ENCODE measurements at places on chromosomes 1 and 21.

GRCh38 chr1:201763455-201764140 lies 65.4 kb upstream of the IPO9 start:
- no peak for DNase-seq

DNA sequence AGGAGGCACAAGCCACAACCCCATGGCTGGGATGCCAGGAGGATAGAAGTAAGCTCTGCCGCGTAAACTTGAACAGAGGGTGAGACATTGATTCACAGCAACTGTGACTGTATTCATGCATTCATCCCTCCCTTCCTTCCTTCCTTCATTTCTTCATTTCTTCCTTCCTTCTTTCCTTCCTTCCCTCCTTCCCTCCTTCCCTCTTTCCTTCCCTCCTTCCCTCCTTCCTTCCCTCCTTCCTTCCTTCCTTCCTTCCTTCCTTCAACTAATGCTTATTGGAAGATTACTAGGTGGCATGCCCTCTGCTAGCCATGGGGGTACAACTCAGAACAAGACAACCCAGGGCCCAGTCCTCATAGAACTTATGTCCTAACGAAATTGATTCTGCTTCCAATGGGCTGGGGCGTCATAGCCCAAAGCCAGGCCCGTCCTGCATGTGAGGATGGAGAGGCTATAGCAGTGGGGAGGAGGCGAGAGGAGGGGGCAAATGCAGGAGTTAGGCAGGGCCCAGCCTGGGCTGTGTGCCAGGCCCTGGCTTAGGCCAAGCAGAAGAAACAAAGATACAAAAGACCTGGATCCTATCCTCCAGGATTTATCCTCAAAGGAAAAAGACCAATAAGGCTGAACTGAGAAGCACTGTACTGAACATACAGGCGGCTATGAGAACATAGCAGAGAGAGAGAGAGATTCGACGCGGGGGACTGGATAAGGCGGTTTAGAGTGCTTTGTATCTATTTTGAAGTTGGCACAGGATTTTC lies 24.4 kb upstream of the PAXBP1 start:
- DNase-seq = no peak

- no peak for DNase-seq
These were observed 11.2 kb downstream of the EPHA10 start for GRCh38 chr1:37753473-37754321.

DNA sequence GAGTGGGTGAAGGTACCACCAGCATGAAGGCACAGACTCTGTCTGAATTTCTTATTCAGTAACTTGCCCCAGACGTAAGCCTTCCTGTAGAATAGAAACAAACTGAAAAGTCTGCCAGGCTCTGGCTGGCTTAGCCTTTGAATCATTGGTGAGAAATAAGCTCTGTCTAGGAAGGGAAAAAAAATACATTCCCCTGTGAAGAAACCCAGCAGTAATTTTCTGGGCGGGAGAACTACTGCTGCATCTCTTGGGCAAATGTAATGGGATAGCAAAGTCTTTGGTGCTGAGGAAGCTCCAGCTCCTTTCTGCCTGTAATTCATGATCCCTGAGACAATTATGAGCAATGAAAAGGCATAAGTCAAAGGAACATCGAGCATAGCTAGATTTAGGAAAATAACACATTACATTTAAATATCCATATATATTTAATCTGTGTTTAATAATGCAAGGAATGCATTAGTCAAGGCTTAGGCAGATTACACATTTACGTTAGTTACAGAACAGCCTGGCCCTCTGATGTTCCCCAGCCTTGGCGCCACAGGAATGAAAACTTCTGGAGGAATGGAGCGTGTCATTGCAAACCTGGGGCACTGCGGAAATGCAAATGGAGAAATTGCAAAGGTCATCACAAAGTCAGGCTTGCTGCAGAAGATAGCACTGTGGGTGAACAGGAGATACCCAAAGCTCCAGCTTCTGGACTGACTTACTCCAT lies 216.3 kb upstream of the CAMK1G start:
- DNase-seq = no peak

GRCh38 chr1:159076438-159077119 lies at the start of gene AIM2:
AIM2 (minus strand) TSS chr1:159076766; CDS start chr1:159073499, 3,267 bp downstream.
- DNase-seq = no peak

- DNase-seq = no peak
These were observed 10.4 kb downstream of the CNST start for GRCh38 chr1:246576709-246577032.

DNA sequence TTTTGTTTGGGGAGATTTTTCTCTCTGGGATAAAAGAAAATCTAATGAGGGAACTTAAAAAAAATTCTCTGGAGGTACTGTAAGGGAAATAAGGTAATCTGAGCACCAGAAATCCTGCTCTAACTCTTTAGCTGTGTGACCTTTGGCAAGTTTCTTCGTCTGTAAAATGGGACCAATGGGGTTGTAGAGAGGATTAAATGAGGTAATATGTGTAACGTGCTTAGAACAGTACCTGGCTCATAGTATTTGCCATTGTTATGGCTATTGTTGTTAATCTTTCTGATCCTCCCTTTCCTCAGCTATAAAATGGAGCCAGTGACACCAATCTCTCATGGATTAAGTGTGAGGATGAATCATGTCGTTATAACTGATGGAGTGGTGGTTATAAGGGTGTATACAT lies 845 bp upstream of the KLHDC8A start:
- no peak for DNase-seq

DNA sequence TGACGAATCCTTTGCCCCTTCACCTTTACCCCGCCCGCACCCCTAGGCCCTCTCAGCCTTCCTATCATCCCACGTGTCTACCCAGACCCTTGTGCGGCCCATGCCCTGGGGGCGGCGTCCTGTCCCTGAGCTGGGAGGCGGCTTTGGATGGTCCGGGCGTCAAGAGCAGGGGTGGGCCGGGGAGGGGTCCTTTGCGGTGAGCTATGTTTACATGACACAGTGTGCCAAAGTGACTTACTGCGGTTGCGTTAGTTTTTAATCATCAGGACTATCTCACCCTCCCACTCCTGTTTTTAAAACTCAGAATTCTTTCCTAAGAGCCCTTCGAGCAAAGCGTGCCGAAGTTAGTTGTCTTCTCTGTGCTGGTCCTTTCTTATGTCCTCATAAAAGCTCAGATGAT lies 144.6 kb downstream of the PGBD5 start:
- no peak for DNase-seq

DNA sequence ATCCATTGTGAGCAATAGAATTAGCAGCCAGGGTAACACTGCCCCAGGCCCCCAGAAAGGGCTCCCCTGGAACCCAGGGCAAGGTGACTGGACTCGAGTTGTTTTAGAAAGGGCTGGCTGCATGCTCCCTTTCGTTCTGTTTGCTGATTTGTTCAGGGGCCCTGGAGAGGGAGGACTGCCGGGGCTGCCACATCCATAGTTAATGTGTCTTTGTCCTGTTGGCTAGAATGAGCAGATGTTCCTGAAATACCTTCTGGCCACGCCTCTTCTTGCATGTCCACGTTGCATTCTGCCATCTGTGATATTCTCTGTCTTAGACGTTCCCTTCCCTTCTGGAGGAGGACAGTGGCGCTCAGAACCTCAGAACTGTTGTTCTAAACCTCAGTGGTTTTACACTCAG lies 118.8 kb downstream of the AJAP1 start:
- no peak for DNase-seq

DNA sequence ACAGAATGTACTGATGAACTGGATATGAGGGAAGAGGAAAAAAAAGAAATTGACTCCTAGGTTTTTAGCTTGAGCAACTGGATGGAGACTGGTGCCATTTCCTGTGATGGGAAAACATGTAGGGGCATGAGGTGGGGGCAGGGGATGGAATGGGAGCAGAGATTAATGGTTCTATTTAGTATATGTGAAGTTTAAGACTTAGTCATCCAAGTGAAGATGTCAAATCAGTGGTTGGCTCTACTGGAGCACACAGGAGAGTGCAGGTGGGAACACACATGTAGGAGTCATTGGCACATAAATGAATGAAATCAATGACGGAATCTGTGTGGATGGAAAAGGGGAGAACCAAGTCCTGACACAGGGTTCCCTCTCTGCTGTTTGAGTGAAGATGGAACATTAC lies 224.4 kb upstream of the COA6 start:
- no peak for DNase-seq

- DNase-seq = no peak
These were observed 792 bp downstream of the GOLPH3L start for GRCh38 chr1:150696162-150696561.

- no peak for DNase-seq
These were observed 1.6 kb upstream of the DYRK3 start for GRCh38 chr1:206633708-206634121.

All from GDM1 (cell line).